Natural killer cell (primary cell): ENCODE measurements at places on chromosomes 12 and 14.
A peak's percentile ranks its signal among the peaks of the same experiment; 100 is the strongest.

DNA sequence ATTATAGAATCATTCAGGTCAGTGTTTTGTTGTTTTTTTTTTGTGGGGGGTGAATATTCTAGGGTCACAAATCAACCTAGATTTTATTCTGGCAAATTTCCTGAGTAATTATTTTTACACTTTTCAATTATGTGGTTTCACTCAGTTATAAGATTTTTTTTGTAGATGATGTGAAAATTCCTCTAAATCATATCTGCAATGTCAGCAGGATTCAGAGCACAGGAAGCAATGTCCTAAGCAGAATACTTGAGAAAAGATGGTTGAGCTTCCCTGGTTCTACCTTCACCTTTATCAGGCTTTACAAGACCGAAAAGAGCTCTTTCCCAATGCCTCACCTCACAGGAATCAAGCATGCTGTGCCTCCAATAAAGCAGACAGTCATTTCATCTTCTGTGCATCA is 124.3 kb downstream of the SLC41A2 start:
- DNase-seq: no peak

- no peak for DNase-seq
Observed at GRCh38 chr12:130961921-130962451, 8.3 kb downstream of the ADGRD1 start.

DNA sequence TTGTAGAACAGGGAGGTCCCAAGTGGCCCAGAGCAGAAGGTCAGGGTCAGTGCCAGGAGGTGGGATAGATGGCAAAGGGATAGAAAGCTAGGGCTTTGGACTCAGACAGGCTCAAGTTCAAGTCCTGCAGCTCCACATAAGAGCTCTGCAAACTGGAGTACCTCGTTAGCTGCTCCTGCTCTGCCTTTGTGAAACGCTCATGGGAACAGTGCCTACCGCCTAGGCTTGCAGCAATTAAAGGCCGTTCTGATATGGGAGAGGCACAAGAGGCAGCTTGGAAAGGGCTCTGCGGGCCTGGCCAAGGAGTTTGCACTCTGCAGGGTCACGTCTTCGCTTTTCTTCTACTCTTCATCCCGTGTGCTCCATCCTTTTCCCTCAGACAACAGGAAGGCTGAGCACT is 54.1 kb downstream of the MAP1LC3B2 start:
- DNase-seq: no peak

- no peak for DNase-seq
Observed at GRCh38 chr12:76919383-76920171, 40.8 kb upstream of the CSRP2 start.

DNA sequence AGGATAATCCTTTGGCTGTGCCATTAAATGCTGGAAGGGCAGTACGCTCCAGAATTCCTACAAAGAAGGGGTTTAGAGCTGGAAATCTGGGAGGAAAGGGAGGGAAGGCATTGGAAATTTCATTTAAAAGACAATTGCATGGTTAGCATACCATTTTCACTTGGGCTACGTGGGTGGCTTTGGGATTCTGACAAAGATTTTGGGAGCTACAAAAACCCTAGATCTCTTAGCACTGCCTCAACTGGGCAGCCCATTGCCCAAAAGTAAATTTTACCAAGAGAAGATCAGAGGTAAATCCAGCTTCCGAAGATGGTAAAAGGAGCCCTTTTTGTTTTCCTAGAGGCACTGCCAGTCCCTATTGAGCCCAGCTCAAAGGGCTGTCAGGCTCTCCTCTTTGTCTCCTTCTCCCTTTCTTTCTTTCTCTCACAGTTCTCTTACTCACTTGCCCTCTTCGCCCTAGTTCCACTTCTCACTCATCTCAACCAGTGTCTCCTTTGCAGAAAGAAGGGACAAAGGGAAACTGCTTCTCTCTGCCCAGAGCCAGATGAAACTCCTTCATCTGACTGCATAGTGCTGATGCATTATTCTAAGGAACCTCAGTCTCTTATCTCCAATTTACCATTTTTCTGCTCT is 125.4 kb upstream of the PLEKHA5 start:
- no peak for DNase-seq

DNA sequence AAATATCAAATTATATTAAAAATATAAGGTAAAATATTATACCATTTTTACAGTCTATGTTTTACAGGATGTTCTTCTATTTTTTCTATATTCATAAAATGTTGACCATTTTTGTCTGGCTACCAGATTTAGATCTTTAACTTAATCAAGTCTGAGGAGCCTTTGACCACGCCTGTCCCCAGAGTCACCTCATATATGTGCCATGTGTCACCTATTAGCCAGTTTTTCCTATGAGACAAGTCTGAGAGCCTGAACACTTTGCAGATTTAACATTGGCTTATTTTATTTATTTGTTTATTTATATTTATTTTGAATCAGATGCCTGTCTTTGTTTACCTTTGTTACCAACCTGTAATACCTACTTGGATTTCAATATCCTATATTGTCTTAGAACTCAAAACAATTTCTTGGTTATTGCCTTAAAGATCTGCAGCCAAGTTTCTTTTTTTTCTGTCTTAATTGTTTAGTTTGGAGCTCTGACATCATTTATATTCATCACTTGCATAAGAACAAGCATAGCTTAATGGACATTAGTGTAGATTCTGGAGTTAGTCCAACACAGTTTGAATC is 116.2 kb upstream of the ALX1 start:
- no peak for DNase-seq

- no peak for DNase-seq
Observed at GRCh38 chr12:58504143-58504938, 416.0 kb downstream of the LRIG3 start.

DNA sequence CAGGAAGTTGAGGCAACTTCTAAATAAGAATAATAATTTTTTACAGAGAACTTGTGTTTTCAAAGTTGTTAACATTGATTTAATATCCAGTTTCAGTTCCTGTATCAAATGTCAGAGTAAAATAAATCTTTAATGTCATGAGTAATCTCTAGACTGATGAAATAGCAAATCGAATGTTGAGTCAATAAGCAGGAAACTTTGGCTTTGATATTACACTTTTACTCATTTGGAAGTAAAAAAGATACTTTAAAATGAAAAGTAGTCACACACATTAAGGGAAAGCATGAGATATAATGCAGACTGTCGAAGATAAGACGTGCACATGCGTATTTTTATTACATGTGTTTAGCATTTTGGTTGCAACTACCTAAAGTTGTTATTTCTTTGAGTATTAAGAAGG is 78.2 kb upstream of the PTGDR start:
- DNase-seq: no peak

DNA sequence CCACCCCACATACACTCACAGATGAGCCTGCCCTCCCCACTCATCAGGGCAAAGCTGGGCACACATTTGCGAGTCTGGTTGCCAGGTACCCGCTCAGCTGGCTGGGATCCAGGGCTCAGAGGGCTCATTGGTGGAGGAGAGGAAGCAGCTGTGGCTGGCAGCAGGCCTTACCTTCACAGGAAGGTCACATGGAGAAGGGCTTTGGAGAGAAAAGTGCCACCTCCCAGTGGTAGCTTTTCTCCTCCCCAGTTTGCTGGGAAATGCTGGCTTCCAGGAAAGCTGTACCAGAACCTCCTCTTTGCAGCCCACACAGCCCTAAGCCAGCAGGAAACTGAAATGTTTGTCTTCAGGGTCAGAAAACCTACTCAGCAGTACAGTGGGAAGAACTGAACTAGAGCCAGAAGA is 55.6 kb downstream of the LGMN start:
- no peak for DNase-seq

DNA sequence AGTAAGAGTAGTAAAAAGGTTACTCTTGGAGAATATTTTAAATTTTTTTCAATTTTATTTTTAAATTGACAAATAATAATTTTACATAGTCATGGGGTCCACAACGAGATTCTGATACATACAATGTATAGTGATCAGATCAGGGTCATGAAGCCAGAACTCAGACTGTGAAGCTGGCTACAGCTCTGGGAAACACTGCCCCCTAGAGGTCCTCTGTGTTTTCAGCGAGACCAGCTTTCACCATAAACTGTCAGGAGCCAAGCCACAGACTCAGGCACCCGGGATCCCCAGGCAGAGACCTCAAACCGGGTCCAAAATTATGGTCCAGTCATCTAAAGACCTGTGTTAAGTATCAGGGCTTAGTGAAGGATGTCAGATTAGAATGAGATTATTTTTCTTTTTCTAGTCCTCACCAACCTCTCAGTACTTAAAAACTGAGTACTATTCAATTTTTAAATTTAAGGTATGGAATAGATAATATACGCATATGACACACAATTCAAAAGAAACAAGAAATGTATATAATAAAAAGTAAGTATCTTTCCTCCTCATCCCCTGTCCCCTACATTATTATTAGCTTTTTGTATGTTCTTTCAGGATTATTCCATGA is 397.1 kb downstream of the MDGA2 start:
- no peak for DNase-seq

DNA sequence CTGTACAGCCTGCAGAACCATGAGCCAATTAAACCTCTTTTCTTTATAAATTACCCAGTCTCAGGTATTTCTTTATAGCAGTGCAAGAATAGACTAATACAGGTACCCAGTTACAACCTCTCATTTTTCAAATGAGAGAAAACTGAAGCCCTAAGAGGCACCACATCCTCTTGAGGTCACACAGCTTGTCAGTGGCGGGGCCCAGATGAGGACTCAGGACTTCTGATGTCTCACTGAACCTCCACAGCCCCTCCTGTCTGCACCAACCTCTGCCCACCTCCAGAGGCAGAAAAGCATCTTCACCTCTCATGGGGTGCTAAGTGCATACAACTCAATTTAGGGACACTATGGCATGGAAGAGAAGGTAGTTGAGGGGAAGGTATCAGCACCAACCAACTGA is 120.7 kb downstream of the CRACR2A start:
- DNase-seq: no peak

GRCh38 chr14:64968167-64968566 is 4.0 kb downstream of the RAB15 start:
- no peak for DNase-seq

- DNase-seq: no peak
Observed at GRCh38 chr14:98120831-98121464, 1151.0 kb downstream of the BCL11B start.

GRCh38 chr12:41891226-41891625 is 253.4 kb downstream of the GXYLT1 start:
- DNase-seq: no peak

GRCh38 chr12:112126000-112126438 is 659 bp downstream of the TRAFD1 start:
- DNase-seq: peak; percentile 19

- DNase-seq: no peak
Observed at GRCh38 chr12:117494833-117495655, 133.6 kb upstream of the NOS1 start.

- DNase-seq: peak; percentile 76
Observed at GRCh38 chr14:73491256-73492042, 716 bp downstream of the RIOX1 start.

DNA sequence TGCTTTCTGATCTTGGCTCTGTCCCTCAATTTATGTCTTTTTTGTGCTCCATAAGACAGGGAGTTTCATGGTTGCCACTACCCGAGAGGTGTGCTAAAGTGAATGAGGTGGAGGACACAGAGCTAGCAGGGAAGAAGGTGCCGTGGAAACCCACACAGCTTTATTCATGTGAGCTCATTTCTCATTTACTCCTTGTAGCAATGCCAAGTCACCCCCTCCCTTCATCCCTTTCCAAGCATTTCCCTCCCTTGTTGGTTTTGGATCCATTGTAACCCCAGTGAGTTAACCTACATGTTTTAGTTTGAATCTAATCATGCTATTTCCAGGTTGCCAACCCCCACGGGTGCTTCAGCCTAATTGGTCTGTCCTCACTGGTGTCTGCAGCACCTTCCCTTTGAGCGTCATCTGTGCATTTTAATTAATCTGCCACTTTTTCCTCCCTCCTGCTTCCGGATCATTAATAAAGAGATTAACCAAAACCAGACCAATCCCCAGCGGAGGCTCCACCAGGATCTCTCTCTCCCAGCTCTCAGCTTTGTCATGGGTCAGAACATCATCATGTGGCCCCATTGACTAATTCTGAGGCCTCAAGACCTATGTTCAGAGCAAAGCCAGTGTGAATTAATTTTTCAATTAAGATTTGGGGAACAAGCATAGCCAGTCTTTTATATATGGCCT is 56.2 kb downstream of the NTF3 start:
- DNase-seq: no peak

DNA sequence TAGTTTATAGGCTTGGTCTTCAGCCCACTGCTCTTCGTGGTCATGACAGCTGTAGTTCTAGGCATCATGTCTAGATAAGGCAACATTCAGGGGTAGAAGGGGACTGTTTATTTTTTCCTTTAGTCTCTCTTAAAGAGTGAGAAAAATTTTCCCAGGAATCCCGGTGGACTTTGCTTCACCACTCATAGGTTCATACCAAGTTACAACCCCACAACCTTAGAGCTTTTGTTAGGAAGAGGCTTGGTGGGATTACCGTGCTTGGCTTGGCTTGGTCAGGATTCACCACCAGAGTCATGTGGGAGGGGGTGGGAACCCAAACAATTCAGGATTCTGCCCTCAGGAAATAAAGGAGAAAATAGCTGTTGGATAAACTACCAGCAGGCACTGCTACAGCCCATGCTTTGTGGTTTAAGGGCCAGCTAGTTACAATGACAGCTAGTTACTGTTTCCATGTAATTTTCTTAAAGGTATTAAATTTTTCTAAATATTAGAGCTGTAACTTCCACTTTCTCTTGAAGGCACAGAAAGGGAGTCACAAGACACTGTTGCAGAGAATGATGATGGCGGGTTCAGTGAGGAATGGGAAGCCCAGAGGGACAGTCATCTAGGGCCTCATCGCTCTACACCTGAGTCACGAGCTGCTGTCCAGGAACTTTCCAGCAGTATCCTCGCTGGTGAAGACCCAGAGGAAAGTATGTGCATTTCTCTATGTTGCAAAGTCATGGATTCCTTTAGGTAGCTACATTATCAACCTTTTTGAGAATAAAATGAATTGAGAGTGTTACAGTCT is 25.9 kb upstream of the PAPLN start:
- DNase-seq: no peak

- no peak for DNase-seq
Observed at GRCh38 chr14:69464829-69465228, 19.7 kb upstream of the PLEKHD1 start.
